Stimulated activated naive B cell treated with anti-CD40 and anti-IgM and Interleukin-4, amounts not matched to agents 10 μg/mL and 1 μg/mL and 100 μg/mL, for 72 hours (primary cell): ENCODE measurements at places on chromosomes 2 and 18.

DNA sequence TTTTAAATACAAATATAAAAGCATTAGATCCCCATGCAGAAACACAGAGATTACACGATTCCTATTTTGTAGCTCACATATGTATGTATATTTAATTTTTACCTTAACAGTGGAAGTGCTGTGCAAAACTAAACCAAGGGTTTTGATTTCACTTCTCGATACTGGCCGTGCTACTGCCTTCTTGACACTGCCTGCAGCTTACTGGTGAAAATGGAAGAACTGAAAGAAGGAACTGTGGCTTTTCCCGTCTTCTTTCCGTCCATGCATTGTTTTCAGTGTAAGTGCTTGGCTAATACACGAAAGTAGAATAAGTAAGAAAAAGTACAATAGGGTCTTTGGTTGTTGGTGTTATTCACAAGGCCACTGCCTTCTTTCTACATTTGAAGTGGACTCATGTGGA lies 129.5 kb downstream of the NDUFA10 start:
- no peak for DNase-seq

GRCh38 chr2:15158100-15158499 lies 403.0 kb downstream of the NBAS start:
- DNase-seq, result no peak

GRCh38 chr18:48754993-48755473 lies 195.7 kb downstream of the SMAD7 start:
- peak; percentile 13 for DNase-seq

GRCh38 chr2:64754570-64754969 lies 100.9 kb upstream of the SERTAD2 start:
- DNase-seq, result no peak

DNA sequence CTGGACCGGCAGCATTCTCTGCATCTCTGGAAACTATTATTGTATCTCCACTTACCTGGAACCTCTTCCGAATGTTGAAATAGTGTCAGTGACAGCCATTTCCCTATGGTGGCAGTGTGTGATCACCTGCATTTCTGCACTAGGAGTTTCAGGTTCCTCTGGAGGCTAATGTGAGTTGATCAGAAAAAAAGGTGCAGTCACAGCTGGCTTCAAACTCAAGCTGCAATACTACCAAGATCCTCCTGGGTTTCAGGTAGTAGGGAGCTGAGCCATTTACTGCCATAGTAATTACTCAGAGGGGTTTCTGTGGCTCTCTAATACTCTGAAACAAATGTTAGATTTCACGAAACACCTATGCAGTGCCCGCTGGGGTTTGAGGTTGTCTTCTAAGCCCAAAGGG lies 183.5 kb upstream of the OSR1 start:
- no peak for DNase-seq

- DNase-seq, result no peak
Measured at GRCh38 chr2:204535764-204536163, 9.5 kb upstream of the PARD3B start.

DNA sequence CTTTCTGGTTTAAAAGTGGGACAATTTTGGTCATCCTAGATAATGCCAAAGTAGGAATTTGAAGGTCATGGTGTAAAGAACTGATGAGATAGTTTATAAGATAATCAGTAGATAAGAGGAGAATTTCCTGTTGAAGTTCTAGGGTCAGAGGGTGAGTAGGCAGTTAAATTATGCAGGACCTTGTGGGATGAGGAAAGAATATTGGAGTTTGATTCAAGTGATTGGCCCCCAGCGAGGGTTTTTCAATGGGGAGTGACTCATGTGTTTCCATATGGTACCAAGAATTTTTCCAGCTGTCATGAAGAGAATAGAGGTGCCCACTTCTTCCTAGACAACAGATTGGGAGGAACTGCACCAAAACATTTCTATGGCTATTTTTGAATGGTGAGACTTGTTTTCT lies 940.2 kb upstream of the ZEB2 start:
- DNase-seq, result no peak

DNA sequence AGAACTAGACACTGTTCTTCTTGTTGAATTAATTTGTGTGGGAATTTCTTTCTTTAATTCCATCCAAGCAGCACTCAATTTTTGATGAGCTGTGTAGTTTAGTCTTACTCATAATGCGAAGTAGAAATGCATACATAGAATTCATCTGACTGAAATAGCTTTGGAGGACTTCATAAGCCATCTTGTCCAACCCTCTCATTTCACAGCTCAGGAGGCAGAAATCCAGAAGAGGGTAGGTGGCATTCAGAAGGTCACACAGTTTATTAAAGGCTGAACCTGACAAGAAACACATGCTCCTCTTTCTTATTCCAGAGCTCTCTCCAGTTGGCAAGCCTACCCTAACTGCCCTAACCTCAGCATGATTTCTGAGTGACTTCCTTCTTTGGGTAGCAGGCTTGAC lies 169.2 kb upstream of the NOSTRIN start:
- no peak for DNase-seq

DNA sequence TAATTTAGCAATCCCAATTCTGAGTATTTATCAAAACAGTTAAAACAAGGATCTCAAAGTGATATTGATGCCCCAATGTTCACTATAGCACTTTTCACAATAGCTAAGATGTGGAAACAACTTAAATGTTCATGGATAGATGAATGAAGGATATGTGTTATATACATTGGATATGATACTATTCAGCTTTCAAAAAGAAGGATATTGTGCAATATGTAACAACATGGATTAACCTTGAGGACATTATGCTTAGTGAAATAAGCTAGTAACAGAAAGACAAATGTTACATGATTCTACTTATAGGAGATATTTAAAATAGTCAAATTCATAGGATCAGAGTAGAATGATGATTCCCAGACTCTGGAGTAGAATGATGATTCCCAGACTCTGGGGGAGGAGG lies 78.0 kb downstream of the INSIG2 start:
- DNase-seq, result no peak

DNA sequence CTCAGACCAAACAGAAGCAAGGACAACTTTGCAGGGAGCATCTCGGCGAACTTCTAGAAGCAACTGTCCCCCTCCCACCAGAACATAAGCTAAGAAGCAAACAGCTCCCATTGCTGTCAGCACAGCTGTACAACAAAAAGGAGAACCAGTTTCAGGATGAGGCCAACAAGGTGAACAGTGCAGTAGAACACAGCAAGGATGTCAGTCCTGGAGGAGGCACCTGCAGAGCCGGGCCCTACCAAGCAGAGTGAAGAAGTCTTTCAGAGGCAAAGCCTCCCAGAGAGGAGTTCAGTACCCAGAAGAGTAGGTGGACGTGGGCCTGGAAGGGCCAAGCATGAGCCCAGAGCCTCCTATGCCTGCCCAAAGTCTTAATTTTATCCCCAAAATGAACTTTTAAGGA lies 1.0 kb downstream of the PASK start:
- DNase-seq, result no peak

DNA sequence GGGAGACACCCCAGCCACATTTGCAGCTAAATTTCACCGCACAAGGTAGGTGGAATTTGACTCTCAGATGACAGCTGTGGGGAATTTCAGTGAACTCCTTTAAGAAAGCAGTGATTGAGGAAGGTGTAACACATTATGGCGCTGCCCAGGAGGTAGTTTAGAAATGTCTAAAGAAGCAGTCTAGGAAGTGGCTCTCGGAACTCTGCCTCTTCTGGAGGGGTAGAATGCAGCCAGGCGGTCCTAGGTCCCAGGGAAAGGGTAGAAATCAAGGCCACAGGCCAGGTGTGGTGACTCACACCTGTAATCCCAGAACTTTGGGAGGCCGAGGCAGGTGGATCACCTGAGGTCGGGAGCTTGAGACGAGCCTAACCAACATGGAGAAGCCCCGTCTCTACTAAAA lies 179.0 kb upstream of the HAAO start:
- DNase-seq, result no peak

DNA sequence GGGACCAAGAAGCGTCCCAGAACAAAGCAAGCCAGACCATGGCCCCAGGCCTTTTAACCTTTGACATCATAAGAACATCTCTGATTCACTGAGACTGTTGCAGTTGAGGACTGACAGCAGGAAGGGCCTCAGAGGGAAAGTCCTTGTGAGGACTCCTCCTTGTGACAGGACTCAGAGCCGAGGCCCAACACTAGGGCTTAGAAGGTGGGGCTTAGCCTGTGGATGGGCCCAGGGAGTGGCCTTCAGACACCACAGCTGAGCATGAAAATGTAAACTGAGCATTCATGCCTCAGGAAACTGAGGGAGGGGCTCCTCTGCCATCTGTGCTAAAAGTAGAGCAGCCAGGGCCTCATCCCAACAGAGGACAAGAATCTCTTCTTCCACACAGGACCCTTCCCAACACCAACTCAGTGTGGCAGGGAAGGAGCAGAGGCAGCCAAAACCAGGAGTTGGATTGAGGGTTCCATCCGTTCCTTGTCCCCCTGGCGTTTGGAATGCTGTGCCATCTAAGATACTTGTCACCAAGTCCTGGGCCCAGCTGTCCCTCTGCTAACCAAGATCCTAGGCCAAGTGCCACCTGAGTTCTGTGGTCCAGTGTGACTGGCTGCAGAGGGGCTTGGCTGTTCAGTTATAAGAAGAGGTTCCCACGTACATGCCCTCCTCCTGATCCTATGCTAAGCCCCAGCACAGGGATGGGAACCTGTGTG lies 37.5 kb upstream of the CAB39 start:
- no peak for DNase-seq

GRCh38 chr2:183390109-183390508 lies 265.9 kb downstream of the NUP35 start:
- DNase-seq, result no peak

DNA sequence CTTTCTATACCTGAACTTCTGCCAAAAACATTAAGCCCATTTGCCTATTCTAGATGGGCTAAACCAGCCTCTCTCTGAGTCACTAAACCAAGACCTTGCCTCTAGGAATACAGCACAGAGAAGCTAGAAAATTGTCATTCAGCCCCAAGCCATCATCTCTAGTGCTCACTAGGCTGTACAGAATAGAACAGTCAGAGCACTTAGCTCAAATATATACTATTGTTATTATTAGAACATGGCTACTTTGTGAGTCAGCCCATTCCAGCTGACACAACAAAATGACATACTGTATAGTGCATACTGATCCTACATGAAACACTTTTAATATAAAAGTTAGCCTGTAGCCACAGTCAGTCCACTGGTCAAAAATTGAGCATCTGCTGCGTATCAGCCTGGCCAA lies 418.8 kb downstream of the NRXN1 start:
- DNase-seq, result no peak

DNA sequence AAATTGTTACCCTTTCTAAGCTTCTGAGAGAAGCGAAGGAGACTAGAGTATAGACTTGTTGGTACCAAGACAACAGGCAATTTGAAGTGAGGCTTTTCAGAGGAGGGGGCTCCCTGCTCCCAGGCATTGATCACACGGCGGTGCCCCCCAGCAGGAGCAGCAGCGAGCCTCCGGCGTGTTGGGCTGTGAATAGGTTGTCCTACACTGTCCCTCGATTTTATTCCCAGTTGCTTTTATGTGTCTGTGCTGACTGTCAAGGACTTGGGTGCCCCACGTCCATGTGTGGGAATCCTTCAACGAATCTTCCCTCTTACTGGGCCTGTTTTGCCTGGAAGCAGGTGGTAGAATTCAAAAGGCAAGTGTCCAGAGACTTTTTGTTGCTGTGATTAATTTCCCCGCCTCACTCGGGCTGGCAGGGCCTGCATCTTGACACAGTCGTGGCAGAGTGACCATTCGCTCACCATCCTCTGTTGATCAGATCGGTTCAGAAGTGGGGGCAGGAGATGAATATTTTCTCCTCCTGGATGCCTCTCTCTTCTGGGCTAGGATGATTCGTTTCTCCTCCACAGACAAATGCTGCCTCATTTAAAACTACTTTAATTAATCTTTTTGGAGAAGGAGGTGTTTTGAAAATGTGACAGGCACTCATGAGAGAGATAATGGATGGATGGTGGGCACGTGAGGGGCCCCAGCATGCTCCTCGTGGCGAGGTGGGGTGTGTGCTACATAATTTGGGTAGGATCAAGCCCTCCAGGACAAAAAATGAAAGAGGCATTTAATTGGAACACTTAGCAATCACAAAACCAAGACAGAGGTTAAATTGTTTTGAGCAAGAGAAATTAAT lies 77.6 kb downstream of the SMIM21 start:
- no peak for DNase-seq

- no peak for DNase-seq
Measured at GRCh38 chr18:61127714-61128467, 205.3 kb upstream of the CDH20 start.

GRCh38 chr2:155054712-155055111 lies 356.2 kb downstream of the KCNJ3 start:
- no peak for DNase-seq

DNA sequence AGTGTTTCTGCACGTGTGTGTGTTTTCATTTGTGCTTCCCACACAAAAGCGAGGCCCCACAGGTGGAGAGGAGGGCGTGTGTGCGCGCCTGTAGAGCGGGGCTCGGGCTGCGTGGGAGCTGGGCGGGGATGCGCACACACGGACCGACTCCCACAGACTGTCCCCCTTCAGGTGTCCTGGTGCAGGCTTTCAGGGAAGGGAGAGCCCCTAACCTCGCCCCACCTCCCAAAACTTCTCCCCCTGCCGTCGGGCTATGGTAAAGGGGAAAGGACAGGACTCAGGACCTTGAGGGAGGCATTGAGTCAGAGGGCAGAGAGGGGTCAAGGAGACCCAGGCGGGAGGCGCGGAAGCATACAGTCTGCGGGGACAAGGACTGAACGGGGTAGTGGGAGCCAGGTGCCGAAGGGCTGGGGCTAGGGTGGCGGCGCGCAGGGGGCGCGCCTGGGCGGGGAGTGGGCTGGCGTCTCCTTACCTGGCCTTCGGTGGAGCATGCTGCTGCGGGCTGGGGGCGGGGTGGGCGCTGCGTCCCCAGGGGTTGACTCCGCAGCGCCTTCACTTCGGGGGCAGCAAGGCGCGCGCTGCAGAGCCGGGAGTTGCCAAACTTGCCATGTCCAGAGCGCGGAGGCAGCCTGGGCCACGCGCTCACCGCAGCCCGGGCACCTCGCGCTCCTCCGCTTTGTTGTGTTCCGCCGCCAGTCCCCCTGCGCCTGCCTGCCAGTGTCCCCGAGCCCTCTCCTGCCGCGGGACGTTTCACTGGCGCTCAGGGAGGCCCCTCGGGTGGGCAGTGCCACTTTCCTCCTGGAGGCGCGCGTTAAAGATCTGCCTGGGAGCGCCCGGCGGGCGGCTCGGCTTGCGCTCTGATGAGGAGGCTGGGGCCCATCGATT lies 302.0 kb downstream of the NCKAP5 start:
- DNase-seq, result no peak

GRCh38 chr2:28349546-28350165 lies 43.0 kb upstream of the FOSL2 start:
- no peak for DNase-seq

GRCh38 chr2:65800998-65801397 lies 368.6 kb upstream of the SPRED2 start:
- DNase-seq, result no peak

GRCh38 chr2:182506606-182507005 lies 79.8 kb upstream of the PDE1A start:
- no peak for DNase-seq

DNA sequence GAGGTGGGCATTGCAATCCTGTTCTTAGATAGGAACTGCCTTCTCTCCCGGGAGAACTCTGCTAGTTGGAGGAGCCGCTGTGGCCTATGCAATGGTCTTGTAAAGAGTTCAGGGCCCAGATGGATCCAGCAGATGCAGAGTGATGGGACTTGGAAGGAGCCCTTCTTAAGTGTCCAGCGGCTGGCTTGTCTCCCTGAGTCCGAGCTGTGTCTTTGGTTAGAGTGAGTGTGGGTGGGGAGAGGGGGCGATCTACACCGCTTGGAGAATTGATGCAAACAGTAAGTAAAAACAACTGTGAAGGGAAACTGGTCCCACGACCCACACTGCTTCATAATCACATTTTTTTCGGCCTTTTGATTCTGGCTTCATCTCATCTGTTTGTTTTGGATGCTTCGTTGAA lies 89.8 kb upstream of the CYRIA start:
- DNase-seq, result no peak
